ENCODE measurements at places on chromosomes 7 and 10.

DNA sequence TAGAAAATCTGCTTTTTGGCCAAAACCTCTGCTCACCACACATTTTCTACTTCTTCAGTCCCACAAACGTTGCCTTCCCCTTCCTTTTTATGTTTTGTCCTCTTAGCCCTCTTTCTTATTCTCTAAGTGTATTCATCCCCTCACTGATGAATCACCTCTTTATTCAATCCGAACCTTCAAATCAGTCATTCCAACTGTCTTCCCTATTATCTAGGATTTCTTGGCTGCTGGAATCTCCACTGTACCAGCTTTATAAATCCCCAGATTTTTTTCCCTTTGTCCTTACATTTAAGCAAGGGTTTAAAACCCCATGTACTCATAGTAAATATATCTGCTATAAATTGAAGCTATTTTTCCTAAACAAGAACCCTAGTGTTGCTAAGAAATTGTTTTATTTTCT lies 176.9 kb downstream of the SEMA3A start:
- DNase-seq, result no peak

- DNase-seq, result no peak
These were observed 39.0 kb downstream of the TAF3 start for GRCh38 chr10:7857262-7857661.

DNA sequence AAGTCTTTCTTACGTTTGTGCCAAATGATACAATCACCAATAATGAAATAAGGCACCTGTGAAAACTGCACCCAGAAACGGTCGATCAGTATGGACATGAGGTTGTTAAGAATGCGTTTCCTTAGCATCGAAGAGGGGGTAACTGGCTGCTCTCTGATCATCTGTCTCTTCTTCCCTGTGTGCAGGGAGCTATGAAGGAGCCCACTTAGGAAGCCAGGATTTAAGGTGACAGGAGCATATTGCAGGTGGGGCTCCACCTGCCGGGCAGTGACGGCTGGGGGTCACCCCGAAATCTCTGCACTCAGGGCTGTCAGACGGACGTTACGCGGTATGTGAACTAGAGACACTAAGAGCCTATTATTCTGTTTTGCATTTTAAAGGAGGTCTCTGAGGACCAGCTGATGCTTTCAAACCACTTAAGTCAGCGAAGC lies 64.5 kb downstream of the CARD11 start:
- DNase-seq, result no peak

GRCh38 chr7:17130281-17131059 lies 168.0 kb upstream of the AHR start:
- no peak for DNase-seq

- no peak for DNase-seq
These were observed 35.7 kb downstream of the ITPRID1 start for GRCh38 chr7:31549611-31550010.

GRCh38 chr10:125118011-125118611 lies 42.3 kb downstream of the CTBP2 start:
- DNase-seq, result no peak

DNA sequence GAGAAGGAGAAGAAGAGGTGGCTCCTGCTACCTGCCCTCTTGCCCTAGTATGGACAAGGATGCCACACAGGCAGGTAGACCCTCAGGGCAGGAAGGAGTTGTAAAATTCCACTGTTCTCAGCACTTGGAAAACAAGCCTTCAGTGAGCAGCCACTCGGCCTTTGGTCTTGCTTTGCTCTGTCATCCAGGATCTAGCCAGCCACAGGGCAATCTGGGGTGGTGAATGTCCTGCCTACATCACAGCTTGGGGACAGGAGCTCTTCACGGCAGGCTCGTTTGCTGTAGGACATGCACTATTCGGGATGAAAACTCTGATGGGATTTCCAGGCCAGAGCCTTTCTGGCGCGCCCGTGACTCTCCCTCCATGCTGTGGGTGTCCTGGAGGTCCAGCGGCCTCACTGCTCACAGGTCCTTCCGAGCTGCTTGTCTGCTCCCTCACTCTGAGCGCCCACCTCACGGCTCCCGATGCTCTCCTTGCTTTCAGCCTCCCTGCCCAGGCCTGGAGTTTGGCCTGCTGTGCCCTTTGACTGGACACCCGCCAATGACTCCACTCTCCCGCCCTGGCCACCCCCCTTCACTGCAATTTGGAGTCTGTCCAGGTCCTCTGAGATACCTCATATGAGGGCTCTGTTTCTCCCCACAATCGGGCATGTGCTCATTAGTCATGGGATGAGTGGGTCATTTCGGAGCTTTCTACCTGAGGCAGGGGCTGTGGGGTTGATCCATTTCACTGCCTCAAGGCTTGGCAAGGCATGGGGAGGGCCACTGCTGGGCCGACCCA lies 227.2 kb upstream of the GRB10 start:
- no peak for DNase-seq

GRCh38 chr7:29328045-29328444 lies 133.5 kb downstream of the CHN2 start:
- no peak for DNase-seq

- no peak for DNase-seq
These were observed 7.4 kb upstream of the APBB1IP start for GRCh38 chr10:26430641-26431163.

- DNase-seq, result no peak
These were observed 45.7 kb upstream of the GJD4 start for GRCh38 chr10:35559416-35559815.

DNA sequence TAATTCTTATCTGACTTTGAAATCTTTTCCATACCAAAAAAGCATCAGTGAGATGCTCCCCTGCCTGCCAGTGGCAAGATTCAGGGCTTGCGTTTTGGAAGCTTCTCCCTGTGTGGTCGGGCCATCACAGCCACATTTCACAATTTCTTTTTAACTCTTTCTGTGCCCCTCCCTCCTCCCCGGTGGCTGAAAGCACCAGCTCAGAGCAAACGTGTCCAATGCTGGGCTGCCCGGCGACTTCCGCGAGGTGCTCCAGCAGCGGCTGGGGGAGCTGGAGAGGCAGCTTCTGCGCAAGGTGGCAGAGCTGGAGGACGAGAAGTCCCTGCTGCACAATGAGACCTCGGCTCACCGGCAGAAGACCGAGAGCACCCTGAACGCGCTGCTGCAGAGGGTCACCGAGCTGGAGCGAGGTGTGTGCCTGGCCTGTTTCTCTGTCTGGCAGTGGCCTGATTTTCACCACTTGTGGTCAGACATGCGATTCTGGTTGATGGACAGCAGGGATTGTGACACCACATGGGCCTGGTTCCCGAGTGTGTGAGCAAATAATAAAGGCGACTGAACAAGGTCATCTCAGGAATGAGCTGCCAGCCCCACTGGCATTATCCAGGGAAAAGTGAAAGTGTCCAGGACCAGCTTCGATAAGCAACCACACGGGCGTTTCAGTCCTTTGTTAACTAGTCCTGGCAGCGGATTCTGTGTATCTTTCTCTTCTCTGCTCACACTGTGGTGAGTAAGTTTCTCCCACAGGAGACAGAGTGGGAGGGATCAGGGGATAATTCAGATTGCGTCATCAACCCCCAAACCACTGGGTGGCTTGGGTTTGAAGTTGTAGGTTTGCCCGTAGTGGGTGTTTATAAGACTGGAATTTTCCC lies 2.6 kb downstream of the NPTX2 start:
- no peak for DNase-seq

DNA sequence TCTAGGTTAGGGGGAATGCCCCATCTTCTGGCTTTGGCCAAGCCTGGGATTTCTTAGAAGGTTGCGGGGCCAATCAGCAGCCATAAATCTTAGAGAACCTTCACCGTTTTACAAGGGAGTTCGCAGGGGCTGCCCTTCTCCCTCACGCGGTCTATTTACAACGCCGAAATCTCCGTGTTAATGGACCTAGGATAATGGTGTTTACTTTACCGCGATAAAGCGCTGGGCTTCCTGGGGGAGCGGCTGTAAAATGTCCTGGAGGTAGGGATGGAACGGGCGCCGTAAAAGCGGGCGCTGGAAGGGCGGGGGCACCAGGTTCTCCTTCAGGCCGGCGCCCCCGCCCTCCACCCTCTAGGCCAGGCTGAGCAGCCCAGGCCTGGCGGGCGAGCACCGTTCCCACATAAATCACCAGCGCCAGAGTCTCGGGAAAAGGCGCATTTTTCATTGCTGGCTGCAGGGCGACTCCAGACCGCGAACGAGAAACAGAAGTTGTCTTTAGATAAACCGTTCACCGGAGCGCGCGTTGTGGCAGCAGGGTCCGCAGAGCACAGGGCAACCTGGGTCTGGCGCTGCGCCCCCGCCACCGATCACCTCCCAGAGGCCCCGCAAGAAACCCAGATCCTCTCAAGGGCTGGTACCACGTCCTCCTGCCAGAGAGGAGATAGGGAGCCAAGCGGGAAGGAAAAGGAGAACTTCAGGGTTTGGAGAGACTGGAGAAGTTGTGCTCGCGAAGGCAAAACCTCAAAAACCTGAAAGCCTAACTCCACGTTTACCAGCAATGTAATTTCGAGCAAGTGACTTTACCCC lies 12.5 kb upstream of the NKX2-3 start:
- DNase-seq, result no peak

- DNase-seq, result no peak
These were observed 64.5 kb upstream of the CACNA2D1 start for GRCh38 chr7:82507976-82508677.

DNA sequence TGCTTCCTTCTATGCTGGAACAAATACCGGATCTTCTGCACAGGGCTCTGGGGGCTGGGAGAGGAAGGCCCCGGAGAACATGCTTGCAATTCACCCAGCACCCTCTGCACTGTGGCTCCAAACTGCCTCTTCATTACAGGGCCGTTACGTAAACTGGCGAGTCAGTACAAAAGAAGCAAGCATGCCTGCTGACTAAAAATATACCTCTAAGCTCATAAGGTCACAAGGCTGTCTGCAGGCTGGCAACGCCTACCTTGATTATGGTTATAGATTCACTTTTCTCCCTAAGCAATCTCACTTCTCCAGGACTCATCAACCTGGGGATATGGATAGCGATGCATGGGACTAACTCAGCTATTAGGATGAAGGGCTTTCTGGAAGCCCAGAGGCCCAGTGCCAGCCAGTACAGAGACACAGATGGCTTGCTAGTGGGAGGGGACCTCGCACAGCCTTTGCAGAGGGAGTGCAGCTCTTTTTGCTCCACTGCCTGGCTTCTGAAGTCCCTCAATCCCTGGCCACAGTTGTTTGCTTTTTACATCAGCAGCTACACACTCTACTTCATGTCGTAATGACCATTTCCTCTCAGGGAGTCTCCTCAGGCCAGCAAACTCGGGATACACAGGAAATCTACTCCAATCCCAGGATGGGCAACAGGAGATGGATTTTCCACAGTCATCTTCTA lies 96.1 kb downstream of the SH3PXD2A start:
- no peak for DNase-seq

- DNase-seq, result no peak
These were observed 164.3 kb downstream of the BMPER start for GRCh38 chr7:34069676-34070075.

DNA sequence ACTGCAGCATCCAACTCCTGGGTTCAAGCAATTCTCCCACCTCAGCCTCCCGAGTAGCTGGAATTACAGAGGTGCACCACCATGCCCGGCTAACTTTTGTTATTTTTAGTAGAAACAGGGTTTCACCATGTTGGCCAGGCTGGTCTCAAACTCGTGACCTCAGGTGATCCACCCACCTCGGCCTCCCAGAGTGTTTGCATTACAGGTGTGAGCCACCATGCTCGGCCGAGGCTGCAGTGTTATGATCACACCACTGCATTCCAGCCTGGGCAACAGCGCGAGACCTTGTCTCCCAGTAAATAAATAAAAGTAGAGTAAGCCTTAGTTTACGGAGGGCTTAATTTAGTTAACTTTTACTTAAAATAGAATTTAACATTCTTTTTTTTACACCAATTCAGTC lies 23.7 kb upstream of the IGF2BP3 start:
- no peak for DNase-seq

- DNase-seq, result no peak
These were observed 134.8 kb downstream of the PHTF2 start for GRCh38 chr7:77933394-77933793.

GRCh38 chr10:506451-507354 lies 182.8 kb downstream of the DIP2C start:
- DNase-seq, result no peak

GRCh38 chr10:91597197-91597881 lies 35.5 kb downstream of the PPP1R3C start:
- no peak for DNase-seq

DNA sequence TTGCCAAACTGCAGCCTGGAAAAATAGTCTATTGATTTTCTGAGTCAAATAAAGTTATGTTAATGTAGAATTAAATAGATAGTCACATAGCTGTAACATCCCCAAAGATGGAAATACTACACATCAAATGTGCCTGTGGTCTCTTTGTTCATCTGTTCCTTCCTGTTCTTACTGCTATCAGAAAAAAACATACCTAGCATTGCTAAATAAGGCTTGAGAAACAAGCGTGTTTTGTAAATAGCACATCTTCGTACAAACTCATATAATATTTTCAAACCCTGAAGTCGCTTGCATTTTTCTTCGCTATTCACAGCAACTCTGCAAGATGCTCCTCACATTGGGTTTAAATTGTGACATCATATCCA lies 116.1 kb downstream of the KLF6 start:
- DNase-seq, result no peak

- DNase-seq, result no peak
These were observed 186.0 kb upstream of the AKR1E2 start for GRCh38 chr10:4639960-4640359.

GRCh38 chr10:99266383-99266782 lies 30.7 kb upstream of the HPSE2 start:
- DNase-seq, result no peak

GRCh38 chr10:117284716-117285494 lies 44.0 kb downstream of the SLC18A2 start:
- no peak for DNase-seq

DNA sequence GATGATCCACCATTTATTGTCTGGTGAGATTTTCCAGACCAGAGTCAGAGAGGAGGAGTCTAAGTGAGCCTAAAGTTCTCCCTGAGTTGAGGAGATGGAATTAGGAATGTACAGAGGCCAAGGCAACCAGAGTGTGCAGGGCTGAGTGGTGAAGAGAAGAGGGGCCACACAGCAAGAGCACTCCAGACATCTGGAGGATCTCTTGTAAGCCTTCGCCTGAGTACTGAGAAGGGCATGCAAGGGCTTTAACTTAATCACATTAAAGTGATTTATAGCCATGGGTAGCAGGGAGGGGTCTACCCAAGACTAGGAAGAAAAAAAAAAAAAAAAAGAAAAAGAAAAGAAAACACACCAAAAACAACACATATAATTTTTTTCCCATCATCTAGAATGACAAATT lies 1190.4 kb downstream of the GATA3 start:
- no peak for DNase-seq

- DNase-seq, result no peak
These were observed 167.7 kb upstream of the KCTD7 start for GRCh38 chr7:66460921-66461361.

- no peak for DNase-seq
These were observed at the start of gene RBM20 for GRCh38 chr10:110643653-110644597. Gene RBM20, plus strand, starts transcription at chr10:110644336. Its CDS starts 119 bp downstream, at chr10:110644455.

DNA sequence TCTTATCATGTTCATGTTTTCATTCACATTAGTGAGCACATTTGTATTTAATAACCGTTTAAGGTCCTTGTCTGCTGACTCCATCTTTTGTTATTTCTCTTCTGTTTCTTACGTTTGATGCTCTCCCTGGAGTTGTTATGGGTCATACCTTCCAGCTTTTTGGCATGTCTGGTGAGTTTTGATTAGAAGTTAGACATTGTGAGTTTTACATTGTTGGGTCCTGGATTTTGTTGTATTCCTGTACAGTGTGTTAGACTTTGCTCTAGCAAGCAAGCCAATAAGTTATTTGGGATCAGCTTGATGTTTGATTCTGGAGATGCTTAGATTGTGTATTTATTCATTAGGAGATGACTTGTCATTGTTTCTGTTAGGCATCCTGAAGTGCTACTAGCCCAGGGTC lies 16.9 kb downstream of the OLAH start:
- no peak for DNase-seq

GRCh38 chr10:100899171-100899570 lies 13.6 kb upstream of the SLF2 start:
- DNase-seq, result no peak

GRCh38 chr7:31778296-31778695 lies 91.3 kb downstream of the PPP1R17 start:
- DNase-seq, result no peak
